Activated T-helper 2 cell treated with anti-CD3 and anti-CD28 coated beads, Interferon-gamma antibody, Interleukin-2, Interleukin-4, amounts not matched to agents 10 μg/mL and 5 μg/mL and 100 μg/mL, durations not matched to agents 14 hours and 24 hours and 36 hours (primary cell): ENCODE measurements at places on chromosomes 11 and 22. TPM values are rescaled to one million over a fixed set of nuclear protein-coding genes. Genes with fewer than 3 reads are reported as not detected.

Gene C11orf54
- 19.3 and 21.2 TPM in 2 replicates for total RNA-seq

Gene KIRREL3
- total RNA-seq: not detected in 2 replicates

Gene ACRV1
- total RNA-seq: not detected in 2 replicates

Gene C1QTNF6
- total RNA-seq: 7.5 and 7.7 TPM in 2 replicates

Gene MS4A2
- total RNA-seq: not detected in 2 replicates

Gene ARHGAP42
- 0.16 TPM in 2 replicates for total RNA-seq

Gene NLRP6
- 0.97 and 1.1 TPM in 2 replicates for total RNA-seq

Gene CLDN5
- 1.2 and 1.5 TPM in 2 replicates for total RNA-seq

Gene EPS8L2
- total RNA-seq: 17.8 and 24.6 TPM in 2 replicates

Gene C11orf16
- not detected in 2 replicates for total RNA-seq

Gene CHRM1
- not detected in 2 replicates for total RNA-seq

Gene BIRC2
- total RNA-seq: 28.0 and 30.4 TPM in 2 replicates

Gene LRRC10B
- total RNA-seq: 0.07 and 0.11 TPM in 2 replicates

Gene GAS2
- total RNA-seq: 0.80 and 1.5 TPM in 2 replicates

Gene OAF
- total RNA-seq: 2.8 and 2.9 TPM in 2 replicates

Gene PITPNB
- 138 and 142 TPM in 2 replicates for total RNA-seq

Gene ROBO4
- total RNA-seq: not detected in 2 replicates

Gene OR5B21
- 0.46 and 0.48 TPM in 2 replicates for total RNA-seq

Gene SMC1B
- total RNA-seq: 0.50 and 0.80 TPM in 2 replicates

Gene MUC2
- not detected in 2 replicates for total RNA-seq

Gene RAB38
- total RNA-seq: 2.0 and 2.3 TPM in 2 replicates

Gene GPHA2
- not detected in 2 replicates for total RNA-seq

Gene TREH
- total RNA-seq: not detected in 2 replicates

Gene FADD
- 43.0 and 44.3 TPM in 2 replicates for total RNA-seq

Gene CHADL
- 0.11 and 0.62 TPM in 2 replicates for total RNA-seq

Gene PTPN5
- total RNA-seq: not detected in 2 replicates

Gene IL17REL
- not detected in 2 replicates for total RNA-seq

Gene MS4A12
- total RNA-seq: not detected in 2 replicates

Gene KLHL35
- total RNA-seq: 0.87 and 1.6 TPM in 2 replicates

Gene CARD18
- not detected in 2 replicates for total RNA-seq

Gene KCNE3
- not detected in 2 replicates for total RNA-seq

Gene CCDC87
- total RNA-seq: 0.09 and 0.14 TPM in 2 replicates

Gene BIK
- total RNA-seq: 2.5 and 3.1 TPM in 2 replicates

Gene STK33
- total RNA-seq: 0.11 and 0.62 TPM in 2 replicates

Gene PHOX2A
- total RNA-seq: not detected in 2 replicates

Gene TESMIN
- total RNA-seq: 3.8 and 5.5 TPM in 2 replicates

Gene DDI1
- total RNA-seq: not detected in 2 replicates

Gene NXPE2
- total RNA-seq: not detected in 2 replicates

Gene OR5B3
- not detected in 2 replicates for total RNA-seq

Gene ZNF214
- not detected in 2 replicates for total RNA-seq

Gene PGR
- not detected in 2 replicates for total RNA-seq

Gene KRTAP5-10
- total RNA-seq: not detected in 2 replicates

Gene GNAZ
- 0.32 and 0.39 TPM in 2 replicates for total RNA-seq

Gene MOV10L1
- total RNA-seq: 0.07 TPM in 1 of 2 replicates, not detected in the other

Gene MS4A15
- not detected in 2 replicates for total RNA-seq

Gene PPP1R14B
- total RNA-seq: 262 and 273 TPM in 2 replicates

Gene OR4D5
- total RNA-seq: not detected in 2 replicates

Gene ASRGL1
- total RNA-seq: 6.1 and 7.4 TPM in 2 replicates

Gene LRRC55
- total RNA-seq: not detected in 2 replicates

Gene OLFML1
- total RNA-seq: not detected in 2 replicates

Gene YAP1
- not detected in 2 replicates for total RNA-seq

Gene NOX4
- total RNA-seq: not detected in 2 replicates

Gene RFPL3
- total RNA-seq: not detected in 2 replicates

Gene NXPE1
- not detected in 2 replicates for total RNA-seq

Gene TMEM86A
- total RNA-seq: 0.11 and 0.55 TPM in 2 replicates
